ENCODE measurements at places on chromosomes 3 and 15.
A peak's percentile ranks its signal among the peaks of the same experiment; 100 is the strongest.

DNA sequence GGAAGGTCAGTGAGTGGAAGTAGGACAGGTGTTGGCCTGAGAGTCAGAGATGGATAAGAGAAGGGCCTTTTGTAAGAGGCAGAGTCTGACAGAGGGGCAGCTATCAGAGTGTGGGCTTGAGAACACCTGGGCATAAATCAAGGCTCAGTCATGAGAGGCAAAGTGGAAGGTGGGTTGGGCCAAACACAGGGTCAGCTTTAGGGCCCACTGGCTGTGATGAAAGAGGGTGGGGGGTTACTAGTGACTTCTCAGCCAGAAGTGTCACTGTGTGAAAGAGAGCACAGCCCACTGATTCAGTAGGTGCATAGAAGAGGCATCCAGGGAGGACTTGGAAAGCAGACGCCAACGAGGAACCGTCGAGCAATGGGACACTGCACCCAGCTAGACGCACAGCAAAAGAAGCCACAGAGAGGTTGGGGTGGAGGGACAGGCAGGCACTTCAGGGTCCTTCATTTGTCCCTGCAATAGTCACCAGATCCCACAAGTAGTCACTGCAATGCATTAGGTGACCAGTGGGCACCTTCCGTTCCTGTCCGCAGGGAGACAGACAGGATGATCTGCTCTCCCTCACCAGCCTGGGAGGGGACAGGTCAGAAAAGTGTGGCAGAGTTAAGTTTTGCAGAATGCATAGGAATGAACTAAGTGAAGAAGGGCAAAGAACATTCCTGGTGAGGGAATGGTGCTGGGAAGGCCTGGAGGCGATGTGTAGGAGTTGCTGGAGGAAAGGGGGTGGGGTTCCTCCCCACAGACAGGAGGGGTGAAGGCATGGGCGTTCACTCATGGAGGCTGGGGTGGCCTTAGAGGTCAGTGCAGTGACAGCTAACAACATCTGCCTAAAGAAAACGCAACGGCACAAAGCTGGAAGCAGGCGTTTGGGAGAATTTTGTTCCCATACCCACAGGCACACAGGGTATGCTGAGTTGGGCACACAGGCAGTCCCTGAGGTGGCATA is 36.3 kb downstream of the MESD start:
- no peak for DNase-seq

DNA sequence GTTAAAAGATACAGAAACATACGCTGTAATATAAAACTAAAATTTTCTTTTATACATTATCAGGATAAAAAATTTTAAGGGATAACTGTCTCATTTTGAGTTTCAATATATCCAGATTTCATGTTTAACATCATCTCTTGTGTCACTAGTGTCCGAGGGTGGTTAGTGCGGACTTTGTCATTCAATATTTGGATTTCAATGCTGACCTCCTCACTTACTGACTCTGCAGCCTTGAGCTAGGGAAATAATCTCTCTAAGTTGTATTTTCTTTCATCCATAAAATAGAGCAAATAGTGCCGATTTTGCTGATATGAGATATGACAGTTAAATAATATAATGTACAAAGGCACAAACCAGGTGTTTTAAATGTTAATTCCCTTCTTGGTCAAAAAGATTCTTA is 203.2 kb downstream of the CPNE4 start:
- DNase-seq, result no peak

- no peak for DNase-seq
These were observed 29.7 kb downstream of the DNASE1L3 start for GRCh38 chr3:58180940-58181587.

DNA sequence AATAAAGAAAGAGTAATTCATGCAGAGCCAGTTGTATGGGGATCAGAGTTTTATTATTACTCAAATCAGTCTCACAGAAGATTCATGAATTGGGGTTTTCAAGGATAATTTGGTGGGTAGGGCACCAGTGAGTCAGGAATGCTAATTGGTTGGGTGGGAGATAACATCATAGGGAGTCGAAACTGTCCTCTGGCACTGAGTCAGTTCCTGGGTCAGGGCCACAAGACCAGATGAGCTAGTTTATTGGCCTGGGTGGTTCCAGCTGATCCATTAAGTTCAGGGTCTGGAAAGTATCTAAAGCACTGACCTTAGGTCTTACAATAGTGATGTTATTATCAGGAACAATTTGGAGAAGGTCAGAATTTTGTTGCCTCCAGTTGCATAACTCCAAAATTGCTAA is 998.6 kb upstream of the EPHA6 start:
- no peak for DNase-seq

DNA sequence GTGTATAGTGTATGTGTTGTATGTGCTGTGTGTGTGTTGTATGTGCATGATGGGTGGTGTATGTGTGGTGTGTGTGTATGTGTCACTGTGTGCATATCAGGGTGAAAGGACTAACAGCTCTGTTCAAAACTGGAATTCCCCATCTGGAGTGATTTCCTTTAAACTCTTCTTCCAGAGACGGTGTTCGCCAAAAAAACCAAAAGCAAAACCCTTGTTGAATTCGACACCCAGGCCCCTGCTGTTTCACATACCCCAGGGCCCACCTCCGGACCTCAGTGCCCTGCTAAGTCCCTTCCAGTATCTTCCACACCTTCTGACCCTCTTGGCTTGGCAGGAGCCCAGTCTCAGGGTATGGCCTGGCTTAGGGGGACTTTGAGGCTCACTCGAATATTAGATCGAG is 44.9 kb upstream of the SEC13 start:
- DNase-seq, result no peak

DNA sequence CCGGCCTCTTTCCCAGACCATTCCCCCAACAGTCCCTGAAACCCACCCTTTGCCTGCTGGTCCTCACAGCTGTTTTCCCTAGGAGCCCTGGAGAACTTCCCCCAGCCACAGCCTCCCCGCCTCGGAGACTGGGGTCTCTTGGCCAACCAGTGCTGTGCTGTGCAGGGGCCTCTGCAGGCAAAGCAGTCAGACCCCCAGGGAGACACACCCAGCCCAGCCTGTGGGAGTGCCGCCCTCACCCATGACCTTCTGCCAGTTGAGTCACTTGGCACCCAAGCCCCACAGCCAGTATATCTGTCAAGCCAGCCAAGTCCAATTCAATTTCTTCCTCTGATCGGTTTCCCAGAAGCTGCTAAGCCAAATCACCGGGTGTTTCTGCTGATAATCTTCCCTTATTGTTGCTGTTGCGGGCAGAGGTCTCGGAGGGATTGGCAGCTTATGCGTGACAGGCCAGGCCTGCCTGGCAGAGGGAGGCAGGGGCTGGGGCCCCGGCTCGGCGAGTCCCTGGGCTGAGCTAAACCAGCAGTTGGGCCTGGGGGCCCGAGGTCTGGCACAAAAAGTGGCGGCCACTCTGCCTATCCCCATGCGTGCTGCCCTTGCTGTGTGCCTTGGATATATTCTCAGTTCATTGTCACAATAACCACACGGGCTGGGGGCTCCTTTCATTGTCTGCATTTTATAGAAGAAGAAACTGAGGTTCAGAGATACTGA is 65.6 kb upstream of the SLC6A1 start:
- DNase-seq, result no peak

DNA sequence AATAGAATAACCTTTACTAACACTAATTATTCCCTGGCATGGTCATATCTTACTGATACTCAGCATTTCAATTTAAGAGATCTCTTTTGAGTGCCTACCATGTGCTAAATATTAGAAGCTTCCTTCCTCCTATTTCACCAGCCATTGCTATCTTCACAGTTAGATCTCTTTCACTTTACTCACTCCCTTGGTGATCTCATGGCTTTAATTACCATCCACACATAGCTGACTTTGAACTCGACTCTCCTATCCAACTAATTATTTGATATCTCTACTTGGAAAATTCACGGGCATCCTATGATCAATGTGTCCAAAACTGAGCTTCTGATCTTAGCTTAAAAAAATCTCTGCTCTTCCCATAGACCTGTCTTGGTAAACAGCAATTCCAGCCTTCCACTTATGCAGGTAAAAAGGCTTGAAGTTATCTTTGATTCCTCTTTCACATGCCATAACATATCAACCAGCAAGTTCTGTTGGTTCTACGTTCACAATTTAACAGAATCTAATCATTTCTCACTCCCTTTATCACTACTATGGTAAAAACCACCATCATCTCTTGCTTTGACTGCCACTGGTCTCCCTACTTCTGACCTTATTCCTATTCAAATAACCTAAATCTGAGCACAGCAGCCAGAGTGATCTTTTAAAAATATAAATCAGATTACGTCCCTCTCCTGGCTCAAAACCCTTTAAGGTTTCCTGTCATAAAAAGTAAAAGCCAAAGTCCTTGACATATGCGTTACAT is 41.8 kb downstream of the HLTF start:
- DNase-seq, result no peak

- DNase-seq, result no peak
These were observed 687.9 kb downstream of the MECOM start for GRCh38 chr3:168975576-168975975.

DNA sequence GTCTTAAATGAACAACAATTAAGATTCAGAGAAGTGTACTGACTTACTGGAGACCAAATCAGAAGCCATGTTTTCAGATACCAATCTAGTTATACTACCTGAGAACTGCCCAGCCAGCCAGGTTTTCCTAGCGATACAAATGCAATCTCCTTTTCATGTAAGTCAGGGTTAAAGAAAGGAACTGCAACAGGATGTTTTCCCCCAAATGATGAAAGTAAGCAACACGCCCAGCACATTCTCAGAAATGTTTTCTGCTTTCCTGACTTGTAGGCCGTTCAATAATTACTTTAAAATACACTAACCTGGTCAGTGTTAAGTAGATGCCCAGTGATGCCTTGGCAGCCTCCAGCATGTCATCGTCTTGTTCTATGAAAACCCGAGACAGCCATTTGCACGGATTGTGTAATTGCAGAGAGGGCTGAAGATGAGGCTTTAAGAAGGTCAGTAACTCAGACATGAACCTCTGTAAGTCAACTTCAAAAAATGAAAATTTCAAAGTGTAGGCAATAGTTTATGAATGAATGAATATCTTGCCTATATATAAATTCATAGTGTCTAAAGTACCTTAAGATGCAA is 30.3 kb downstream of the LINS1 start:
- DNase-seq, result no peak

DNA sequence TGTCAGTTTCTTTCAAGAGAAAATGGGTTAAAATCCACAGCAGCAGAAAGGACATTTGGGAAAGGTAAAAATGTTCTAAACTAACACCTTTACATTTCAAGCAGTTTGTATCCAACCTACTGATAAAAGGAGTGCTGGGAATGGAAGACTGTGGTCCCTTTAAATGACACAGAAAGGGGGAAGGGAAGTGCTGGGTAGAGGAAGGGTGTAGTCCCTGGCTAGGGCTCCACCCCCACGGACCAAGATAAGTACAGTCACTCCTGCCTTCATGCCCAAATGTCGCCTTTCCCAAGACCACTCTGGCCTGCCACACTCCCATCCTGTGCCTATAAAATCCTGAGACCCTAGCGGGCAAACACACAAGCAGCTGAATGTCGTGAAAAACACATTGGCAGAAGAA is 350.9 kb upstream of the POU1F1 start:
- no peak for DNase-seq

DNA sequence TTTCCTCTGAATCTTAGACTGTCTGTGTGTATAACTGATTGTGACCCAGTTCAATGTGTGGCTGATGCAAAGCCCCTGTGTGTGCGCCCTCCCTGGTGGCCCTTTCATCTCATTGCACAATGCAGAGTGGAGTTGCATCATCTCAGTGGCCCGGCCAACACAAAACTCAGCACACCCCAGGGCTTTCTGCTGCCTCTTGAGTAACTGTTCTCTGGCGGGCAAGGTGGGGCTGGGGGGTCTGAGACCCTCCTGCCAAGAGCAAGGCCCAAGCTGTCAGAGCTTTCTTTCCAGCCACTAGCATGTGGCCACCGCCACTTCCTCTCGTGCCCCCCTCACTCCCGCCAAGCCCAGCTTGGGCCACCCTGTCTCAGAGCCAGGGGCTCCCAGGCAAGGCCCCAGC is 80.7 kb upstream of the ALDH1L1 start:
- no peak for DNase-seq

DNA sequence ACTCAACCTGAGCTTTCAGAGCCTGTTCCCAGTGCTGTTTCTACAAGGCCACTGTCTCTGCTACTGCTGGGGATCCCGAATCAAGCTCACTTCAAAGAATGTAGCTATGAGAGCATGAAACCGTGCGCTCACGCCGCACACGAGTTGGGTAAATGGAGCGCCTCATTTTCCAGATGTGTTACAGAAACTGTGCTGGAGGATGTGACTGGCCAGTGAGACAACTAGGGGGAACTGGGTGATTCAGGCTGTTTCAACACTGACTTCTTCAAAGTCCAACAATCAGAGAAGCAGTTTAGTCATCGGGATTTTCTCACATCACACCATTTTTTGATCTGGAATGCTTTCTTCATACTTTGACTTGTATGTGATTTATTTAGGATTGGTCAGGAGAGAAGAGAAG is 3.5 kb downstream of the ZNF710 start:
- DNase-seq, result peak; percentile 88

DNA sequence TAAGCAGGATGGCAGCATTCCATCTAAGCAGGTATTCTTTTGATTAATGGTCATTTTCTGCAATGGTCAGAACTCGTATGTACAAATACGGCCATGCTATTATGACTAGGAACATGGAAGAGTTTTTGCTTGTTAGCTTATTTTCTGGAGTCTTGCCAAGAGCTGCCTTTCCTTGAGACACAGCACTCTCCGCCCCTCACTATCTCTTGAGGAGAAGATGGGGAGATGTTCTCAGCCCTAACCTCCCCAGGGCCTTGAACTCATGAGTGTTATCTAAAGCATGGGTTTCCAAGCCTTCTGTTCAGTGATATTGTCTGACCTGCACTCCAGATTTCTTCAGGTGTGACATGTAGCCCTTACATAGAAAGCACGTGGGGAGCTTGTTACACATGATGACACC is 65.9 kb upstream of the ACTC1 start:
- no peak for DNase-seq

GRCh38 chr3:23035927-23036640 is 167.0 kb upstream of the UBE2E2 start:
- no peak for DNase-seq

GRCh38 chr3:166123576-166123975 is 286.4 kb upstream of the BCHE start:
- no peak for DNase-seq

DNA sequence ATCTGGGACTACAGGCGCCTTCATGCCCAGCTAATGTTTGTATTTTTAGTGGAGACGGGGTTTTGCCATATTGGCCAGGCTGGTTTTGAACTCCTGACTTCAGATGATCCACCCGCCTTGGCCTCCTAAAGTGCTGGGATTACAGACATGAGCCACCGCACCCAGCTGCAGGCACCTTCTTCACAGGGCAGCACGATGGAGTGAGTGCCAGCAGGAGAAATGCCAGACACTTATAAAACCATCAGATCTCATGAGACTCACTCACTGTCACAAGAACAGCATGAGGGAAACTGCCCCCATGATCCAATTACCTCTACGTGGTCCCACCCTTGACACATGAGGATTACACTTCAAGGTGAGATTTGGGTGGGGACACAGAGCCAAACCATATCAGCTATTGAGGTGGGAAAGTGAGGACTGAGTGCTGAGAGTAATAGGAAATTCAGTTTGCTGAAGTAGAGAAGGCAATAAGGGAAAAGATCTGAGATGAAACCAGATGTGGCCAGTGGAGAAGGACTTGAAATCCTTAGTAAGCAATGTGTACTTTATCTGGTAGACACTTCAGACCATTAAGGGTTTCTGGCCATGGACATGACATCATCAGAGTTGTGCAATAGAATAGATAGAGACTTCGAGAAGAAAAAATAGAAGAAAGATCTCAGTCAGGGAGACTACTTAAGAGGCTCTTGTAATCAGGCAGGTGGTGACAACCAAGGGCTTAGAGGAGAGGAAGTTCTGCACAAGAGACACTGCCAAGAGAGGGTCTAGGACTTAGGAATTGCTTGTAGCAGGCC is 18.1 kb upstream of the ATP13A5 start:
- no peak for DNase-seq

All from BJ (cell line).